Ovary (tissue), 10 donors: ENCODE measurements at places on chromosomes 11 and 22. TPM values are rescaled to one million over a fixed set of nuclear protein-coding genes. Genes with fewer than 3 reads are reported as not detected.

Gene OR2AG2
- polyA plus RNA-seq = not detected

Gene ALDH3B2
- not detected for polyA plus RNA-seq

Gene CRYBB3
- polyA plus RNA-seq = not detected

Gene RFPL3
- not detected for polyA plus RNA-seq

Gene SNX19
- polyA plus RNA-seq = 19.3 TPM

Gene OR8G1
- not detected for polyA plus RNA-seq

Gene CHADL
- polyA plus RNA-seq = 4.4 TPM

Gene SLC22A9
- not detected for polyA plus RNA-seq

Gene PRSS23
- polyA plus RNA-seq = 54.4 TPM

Gene VPREB1
- not detected for polyA plus RNA-seq

Gene BIRC2
- polyA plus RNA-seq = 23.7 TPM

Gene CDCA5
- 1.0 TPM for polyA plus RNA-seq

Gene FZD4
- 15.0 TPM for polyA plus RNA-seq

Gene TMA7B
- polyA plus RNA-seq = not detected

Gene ZDHHC8
- polyA plus RNA-seq = 5.1 TPM

Gene CDHR5
- polyA plus RNA-seq = 0.07 TPM

Gene FGF19
- polyA plus RNA-seq = not detected

Gene GLB1L3
- 0.07 TPM for polyA plus RNA-seq

Gene FXYD2
- 1.7 TPM for polyA plus RNA-seq

Gene FAM83F
- polyA plus RNA-seq = 0.12 TPM
